Activated T-helper 1 cell treated with anti-CD3 and anti-CD28 coated beads, Interleukin-2, amount 50 U/mL, for 16 hours (primary cell): ENCODE measurements at places on chromosomes 6 and 20.

- DNase-seq: no peak
These were observed 545.4 kb upstream of the JAG1 start for GRCh38 chr20:11219192-11219591.

GRCh38 chr6:130152908-130153510, 69.7 kb downstream of the SAMD3 start:
- DNase-seq: no peak

- DNase-seq: no peak
These were observed 217.9 kb upstream of the SGK1 start for GRCh38 chr6:134535831-134536230.

DNA sequence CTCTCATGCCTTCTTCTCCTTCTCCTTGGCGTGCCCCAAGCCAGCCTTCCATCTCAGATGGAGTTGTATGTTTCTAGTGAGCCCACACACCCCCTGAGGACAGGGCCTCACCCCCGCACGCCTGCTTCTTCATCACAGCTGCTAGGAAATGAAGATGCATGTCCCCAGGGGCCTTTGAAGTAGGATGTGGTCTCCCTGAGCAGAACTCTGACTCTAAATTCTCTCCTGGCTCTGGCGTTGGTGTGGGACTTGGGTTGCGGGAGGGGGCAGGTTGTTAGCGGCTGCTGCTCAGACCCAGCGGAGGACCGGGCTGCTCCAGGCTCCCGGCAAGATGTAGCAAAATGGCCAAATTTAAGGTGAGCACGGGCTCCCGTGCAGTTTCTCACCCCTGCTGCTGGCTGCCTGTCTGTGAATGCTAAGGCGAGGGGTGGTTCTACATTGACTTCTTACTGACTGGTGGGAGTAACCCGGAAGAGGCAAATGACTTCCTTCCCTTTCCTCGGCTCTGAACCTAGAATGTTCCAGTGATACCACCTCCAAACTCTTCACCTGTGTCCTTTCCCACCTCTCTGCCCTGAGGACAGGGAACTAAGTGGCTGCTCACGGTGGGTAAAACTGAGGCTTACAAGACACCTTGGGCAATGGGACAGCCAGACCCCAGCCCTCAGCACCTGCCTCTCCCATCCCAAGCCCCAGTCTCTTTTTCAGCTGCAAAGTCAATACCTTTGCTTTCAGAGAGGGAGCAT, 8.8 kb downstream of the SYNJ2 start:
- no peak for DNase-seq

DNA sequence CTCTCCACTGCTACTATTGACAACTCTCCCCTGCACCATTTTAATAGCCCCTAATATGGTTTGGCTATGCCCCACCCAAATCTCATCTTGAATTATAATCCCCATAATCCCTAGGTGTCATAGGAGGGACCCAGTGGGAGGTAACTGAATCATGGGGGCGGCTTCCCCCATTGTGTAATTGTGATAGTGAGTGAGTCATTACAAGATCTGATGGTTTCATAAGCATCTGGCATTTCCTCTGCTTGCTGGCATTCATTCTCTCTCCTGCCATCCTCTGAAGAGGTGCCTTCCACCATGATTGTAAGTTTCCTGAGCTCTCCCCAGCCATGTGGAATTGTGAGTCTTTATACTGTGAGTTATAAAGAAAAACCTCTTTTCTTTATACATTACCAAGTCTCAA, 74.1 kb upstream of the TCF21 start:
- DNase-seq: no peak

GRCh38 chr6:89298680-89299465, 16.2 kb downstream of the GABRR2 start:
- DNase-seq: no peak

DNA sequence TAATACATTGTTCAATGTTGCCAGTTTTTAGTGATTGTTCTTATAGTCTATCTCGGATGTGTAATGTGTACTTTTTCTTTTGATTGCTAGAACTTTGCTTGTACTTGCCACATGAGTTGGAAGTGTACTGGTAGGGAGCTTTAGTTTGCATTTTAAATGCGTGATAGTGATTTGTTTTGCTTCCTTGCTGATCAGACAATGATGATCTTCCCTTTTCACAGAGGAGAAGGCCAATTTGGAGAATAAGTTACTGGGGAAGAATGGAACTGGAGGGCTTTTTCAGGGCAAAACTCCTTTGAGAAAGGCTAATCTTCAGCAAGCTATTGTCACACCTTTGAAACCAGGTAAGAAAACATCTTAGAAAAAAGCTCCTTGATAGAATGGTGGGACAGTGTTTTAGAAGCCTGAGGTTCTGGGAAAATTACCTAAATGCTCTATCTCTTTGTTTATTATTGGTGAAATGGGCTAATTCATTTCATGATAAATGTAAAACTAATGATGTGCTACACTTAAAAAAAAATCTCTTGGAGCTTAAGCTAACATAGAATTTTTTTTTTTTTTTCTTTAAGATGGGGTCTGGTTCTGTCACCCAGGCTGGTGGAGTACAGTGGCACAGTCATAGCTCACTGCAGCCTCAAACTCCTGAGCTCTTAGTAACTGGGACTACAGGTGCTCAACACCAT, 20.9 kb downstream of the TPX2 start:
- no peak for DNase-seq

- no peak for DNase-seq
These were observed 97.1 kb upstream of the CEP85L start for GRCh38 chr6:118748311-118749062.

DNA sequence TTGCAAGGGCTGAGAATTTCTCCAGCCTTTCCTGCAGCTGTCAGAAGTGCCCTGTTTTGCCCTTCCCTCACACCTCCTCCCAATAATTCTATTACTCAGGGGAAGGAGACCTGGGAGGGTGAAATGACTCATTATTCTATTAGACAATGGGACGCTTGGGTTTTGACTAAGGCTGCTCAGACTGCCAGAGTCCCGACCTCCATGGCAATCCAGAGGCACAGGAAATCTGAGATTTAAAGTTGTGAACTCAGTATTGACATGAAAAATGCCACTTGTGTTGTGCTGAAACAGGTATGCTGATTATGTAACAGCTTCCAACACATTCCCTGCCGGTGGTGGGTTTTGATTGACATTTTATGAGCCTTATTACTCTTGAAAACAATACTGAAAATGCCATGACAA, 625.9 kb upstream of the FLRT3 start:
- DNase-seq: no peak

DNA sequence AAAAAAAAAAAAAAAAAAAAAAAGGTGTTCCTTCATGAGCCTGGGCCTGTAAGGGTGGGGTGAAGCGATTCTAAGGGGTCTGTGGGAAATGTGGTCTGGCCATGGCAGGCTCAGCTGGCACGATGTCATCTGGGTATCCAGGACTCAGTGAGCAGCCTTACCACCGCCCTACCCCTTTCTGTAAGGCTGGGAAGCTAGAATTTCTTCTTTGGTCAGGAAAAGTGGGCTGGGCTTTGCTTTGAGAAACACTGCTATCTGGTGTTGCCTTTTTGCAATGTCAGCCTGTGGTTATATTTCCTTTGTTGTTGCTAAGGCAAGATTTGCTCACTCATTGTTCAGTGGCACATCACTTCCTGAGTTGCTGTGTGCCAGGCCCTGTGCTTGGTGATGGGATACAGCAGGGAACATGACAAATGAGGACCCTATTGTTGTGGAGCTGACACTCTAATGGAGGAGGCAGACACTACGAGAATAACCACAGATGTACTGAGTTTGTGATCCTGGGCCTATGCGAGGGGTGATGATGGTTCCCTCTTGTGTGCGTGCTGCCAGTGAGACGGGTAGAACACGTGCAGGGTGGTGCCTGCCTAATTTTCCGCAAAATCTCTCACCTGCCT, 45.9 kb upstream of the ZNFX1 start:
- DNase-seq: no peak

GRCh38 chr20:33667245-33667675, 517 bp downstream of the ACTL10 start:
- DNase-seq: no peak

DNA sequence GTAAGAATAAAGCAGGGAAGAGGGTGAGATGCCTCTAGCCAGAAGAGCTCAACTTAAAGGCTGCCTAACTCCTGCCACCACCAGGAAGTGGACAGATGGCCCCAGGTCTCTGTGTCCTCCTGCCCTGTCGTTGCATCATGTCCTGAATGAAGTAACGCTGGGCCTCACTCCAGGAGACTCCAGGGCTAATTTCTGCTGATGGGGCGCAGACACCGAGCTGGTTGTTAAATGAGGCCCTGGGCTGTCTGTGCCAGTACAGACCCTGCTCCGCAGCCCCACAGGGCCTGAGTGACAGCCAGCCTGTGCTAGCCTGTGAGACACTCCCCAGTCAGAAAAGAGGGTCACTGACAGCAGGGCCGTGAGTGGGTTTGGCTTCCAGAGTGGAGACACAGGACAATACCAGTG, 6.5 kb downstream of the IP6K3 start:
- DNase-seq: no peak

DNA sequence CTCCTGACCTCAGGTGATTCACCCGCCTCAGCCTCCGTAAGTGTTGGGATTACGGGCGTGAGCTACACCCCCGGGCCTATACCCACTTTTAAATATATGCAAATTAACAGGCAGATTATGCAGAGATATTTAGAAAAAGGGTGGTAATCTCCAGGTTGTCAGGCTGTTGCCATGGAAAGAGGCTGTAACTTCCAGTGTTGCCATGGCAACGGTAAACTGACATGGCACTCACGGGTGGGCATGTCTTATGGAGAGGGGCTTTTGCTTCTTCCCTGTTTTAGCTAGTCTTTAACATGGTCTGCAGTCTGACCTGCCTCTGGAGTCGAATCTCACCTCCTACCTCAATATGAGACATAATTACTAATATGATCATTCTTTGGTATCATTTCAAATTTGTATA, 44.9 kb downstream of the ZNF334 start:
- no peak for DNase-seq

GRCh38 chr6:110295451-110296165, 62.5 kb downstream of the METTL24 start:
- no peak for DNase-seq

DNA sequence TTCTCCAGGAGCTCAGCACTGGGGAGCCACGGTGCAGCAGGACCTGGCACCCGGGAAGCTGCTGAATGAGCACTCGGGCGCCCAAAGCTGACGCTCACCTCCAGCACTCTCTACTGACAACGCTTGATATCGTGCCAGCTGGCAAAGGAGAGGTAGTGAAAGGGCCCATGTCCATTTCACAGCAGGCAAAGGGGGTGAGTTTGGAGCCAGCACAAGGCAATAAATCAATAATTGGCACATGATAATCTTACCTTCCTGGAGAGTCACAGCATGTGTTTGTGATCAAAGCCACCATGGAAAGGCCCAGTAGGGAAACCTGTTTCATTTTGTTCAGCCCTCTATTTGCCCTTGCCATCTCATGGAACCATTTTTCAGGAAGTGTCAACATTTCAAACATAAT, 23.3 kb upstream of the SMIM26 start:
- no peak for DNase-seq

DNA sequence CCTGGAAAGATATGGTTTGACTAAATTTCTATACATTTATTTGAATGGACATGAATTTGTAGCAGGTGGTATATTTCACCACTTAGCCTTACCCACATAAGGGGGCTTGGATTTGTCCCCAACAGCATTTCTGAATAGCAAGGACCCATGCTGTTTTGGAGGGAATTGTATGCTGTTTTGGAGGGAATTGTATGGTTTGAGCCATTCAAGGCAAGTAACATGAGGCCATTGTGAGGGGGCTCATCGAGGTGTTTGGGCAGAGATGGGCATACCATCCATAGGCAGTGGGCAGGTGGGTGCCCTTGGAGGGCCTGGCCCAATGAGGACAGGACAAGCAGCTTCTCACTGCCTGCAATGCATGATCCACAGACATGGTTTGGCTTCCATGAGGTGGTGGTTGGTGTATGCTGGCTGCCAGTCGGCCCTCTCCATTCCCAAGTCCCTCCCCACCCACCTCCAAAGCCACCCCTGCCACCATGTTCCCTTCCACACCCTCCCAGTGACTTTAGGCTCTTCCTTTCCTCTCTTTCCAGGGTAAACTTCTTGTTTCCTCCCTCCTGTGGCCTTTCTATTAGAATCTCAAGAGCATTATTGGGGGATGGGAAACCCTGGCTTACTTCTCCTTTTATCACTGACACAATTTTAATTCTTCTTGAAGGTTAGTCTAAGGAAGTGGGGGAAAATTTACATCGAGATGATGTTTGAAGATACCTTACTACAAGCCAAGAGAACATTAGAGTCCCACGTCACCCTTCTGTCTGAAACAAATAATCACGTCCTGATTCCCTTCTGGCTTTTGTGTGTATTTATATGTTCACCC, 13.2 kb upstream of the PXDC1 start:
- no peak for DNase-seq

GRCh38 chr6:11522812-11523605, 14.5 kb upstream of the TMEM170B start:
- DNase-seq: no peak

DNA sequence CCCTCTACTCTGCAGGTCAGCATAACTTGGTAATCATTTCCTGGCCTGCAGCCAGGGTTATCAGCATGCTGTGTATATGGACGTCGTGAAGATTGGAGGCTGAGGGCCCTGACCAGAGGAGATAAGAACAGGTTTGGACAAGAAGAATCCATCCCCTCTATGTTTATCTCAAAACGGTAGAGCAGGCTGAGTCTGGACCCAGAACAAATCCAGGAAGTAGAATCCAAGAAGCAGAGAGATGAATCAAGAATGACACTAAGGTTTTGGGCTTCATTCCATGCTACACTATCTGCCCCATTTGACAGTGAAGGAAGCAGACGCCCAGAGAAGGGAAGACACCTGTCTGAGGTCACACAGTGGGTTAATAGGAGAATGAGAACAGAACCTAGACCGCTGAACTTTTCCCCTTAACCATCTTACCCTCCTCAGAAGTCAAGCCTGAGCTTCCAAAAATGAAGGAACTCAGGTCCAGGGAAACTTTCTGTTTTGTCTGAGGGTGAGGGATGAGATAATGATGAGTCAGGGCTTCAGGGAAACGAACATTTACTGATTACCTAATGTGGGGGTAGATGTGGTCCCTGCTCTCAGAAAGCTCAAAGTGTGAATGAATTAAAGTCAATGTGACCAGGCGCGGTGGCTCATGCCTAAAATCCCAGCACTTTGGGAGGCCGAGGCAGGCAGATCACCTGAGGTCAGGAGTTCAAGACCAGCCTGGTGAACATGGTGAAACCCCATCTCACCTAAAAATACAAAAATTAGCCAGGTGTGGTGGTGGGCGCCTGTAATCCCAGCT, 9.4 kb upstream of the COMMD7 start:
- DNase-seq: no peak

DNA sequence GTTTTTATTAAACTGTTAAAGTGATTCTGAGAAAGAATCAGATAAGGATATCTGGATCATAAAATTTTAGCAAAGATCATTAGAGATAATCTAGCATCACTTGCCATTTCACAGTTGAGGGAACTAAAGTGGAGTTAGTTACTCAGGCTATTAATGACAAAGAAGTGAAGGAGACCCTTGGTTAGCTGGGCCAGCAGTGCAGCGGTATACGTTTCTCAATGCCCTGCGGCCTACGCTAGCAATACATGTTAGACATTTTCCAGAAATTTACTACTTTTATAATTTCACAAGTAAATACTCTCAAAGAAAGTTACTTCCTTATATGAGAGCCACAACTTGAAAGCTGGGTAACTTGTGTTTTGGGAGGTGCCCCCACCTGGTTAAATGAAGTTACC, 28.5 kb downstream of the NEDD9 start:
- DNase-seq: no peak

GRCh38 chr6:29941916-29942274, 437 bp upstream of the HLA-A start:
- no peak for DNase-seq
